ENCODE measurements at places on chromosomes 5 and 9.

- peak; percentile 33 for DNase-seq
Observed at GRCh38 chr9:76374783-76375559, 19.3 kb downstream of the RFK start.

DNA sequence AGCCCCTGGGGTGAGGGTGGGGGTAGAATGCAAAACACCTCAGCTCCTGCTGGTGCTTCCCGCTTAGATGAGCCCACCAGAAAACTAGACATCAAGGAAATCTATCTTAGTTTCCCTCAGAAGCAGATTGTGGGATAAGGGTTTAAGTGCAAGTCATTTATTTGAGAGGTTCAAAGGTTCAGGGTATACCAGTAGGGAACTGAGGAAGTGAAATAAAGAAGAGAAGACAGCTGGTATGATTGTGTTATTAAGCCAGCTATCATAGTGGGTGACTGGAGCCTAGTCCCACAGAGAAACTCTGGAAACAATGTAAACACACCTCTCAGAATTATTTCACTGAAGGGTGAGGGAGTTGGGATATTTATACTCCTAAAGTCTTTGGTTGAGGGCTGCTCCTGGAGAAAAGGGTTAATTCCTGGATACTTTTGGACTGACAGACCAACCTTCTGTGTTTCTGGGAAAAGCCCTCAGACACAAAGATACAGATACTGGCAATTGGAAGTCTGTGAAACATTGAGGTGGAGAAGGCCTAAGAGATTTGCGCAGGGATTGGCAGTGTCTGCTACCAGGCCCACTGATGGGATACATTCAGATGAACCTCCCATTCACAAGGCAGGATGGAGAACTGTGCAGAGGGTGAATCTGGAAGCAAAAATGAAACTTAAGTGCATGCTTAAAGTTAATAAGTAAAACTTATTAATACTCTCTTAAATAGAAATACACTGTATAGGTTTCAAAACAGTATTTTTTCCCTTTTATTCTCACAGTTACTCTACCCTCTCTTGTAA, 6.4 kb upstream of the DCTN4 start:
- DNase-seq = no peak

- DNase-seq = no peak
Observed at GRCh38 chr9:123327697-123328100, 28.3 kb upstream of the CRB2 start.

GRCh38 chr5:91128604-91129003, 254.5 kb downstream of the ARRDC3 start:
- no peak for DNase-seq

DNA sequence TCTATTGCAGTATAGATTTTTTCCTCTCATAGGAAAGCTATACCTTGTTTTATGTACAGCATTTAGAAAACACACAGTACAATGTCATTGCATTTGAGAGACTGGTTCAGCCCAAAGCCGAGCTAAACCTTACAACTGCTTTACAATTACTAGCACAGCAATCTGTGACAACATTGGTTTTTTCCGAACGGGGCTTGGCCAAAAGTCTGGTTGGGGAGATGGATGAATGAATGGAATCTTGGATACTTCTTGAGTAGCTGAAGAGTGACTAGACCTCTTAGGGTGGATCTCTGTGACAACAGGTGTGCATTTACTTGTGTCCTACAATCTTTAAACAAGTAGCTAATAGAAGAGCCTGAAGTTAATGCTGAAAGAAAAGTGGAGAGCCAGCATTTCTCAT, 1.2 kb downstream of the SGCD start:
- no peak for DNase-seq

GRCh38 chr9:137371521-137371941, 51.4 kb downstream of the EXD3 start:
- DNase-seq = no peak

DNA sequence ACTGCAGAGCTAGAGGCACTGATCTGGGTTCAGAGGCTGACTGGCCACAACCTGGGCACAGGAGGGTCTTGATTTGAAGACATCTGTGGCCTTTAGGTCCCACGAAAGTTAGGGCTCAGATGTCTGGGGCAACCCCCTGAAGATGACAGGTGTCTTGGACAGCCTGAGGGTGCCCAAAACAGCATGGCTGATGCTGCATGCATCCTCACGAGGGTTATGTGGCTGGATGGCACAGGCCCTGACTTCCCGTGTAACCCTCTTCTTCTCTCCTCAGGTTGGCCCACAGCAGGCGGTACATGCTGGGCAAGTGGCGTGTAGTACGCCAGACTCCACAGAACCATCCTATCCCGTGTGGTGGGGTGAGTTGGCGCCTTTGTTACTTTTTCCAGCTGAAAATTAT, 29.8 kb upstream of the GFPT2 start:
- DNase-seq = no peak

GRCh38 chr9:88390371-88390990, 2.2 kb downstream of the SPIN1 start:
- no peak for DNase-seq

DNA sequence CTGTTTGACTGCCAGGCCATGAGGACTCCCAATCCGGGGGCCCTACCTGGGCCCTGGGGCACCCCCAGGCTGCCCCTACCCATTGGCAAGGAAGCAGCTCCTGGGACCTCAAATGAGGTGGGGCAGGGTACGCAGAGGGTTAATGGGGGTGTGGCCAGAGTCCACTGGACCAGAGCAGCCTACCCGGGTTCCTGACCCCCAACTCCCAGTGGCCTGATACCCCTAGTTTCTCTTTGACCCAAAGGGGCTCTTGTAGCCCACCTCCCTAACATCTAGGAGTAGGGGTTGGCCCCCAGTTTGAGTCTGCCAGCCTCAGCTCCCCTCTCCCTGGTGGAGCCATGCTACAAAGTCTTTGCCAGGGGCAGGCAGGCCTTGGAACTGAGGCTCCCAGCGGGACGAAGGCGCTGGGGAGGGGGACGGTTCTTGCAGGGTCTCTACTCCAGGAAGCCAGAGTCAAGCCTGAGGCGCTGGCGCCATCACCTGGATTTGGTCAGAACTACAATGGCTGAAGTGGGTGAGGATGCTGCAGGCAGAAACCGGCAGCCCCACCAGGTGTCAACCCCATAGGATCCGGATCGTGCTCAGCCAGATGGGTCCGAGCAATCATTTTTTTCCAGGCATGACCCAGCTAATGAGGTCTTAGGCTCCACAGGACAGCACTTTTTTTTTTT, 8.4 kb upstream of the CERCAM start:
- no peak for DNase-seq

- no peak for DNase-seq
Observed at GRCh38 chr5:95956021-95956899, 5.4 kb downstream of the ELL2 start.

- DNase-seq = no peak
Observed at GRCh38 chr9:130220352-130220751, 45.2 kb upstream of the HMCN2 start.

DNA sequence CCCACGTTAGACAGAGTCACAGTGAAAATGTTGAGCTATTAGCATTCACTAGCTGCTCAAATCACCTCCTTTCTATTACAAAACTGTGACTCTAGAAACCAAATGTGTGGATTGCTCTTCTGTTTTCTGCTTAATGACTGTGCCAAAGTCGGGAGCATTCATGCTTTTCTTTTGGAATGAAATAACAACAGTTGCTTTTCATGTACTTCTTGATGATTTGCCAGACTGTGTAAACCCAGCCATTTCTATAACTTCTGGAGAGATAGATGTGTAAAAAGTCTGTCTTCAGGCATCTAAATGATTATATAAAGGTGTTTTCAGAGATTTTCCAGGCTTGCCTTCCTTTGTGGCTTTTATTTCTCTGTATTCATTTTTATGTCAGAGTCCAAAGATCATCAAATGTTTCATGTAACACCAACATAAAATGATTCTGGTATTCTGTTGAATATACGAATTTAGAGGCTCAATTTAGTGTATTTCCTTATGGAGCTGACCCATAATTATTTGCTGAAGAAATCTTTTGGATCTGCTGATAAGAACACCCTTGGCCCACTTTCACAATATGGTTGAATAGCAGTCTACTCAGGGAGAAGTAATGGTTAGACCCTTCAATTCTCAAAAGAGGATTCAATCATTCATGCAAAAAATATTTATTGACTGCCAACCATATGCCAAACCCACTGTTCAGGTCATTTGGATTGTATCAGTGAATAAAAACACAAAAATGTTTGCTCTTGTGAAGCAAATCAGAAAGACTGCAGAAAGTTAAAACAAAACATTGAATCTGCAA, 581.2 kb downstream of the CDH18 start:
- DNase-seq = no peak

DNA sequence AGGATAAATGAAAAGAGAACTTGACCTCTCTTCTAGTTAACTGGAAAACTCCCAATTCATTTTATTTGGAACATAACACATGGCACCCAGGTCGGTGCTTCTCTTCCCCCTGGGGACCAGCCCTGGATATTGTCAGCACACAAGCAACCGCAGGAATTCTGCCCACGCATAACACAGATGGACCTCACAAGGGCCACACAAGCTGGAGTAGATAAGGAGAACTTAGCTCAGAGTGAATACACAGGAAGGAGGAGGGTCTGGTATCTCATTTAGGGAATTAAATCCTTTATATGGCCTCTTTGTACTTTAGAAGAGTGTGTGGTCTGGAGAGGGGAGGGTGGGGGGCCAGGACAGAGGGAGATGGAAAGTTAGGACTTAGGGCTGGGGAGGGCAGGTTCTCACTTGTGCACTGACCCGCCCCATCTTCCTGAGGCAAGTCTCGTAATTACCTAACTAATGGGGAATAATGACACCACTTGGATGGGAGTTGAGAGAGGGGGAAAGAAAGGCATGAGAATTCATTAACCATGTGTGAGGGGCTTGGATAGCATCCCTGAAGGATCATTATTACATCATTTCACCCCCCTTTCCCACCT, 341.2 kb upstream of the WWC1 start:
- no peak for DNase-seq

GRCh38 chr9:15423231-15423985, 732 bp downstream of the SNAPC3 start:
- DNase-seq = no peak

GRCh38 chr5:32003981-32004380, 170.1 kb downstream of the GOLPH3 start:
- no peak for DNase-seq

DNA sequence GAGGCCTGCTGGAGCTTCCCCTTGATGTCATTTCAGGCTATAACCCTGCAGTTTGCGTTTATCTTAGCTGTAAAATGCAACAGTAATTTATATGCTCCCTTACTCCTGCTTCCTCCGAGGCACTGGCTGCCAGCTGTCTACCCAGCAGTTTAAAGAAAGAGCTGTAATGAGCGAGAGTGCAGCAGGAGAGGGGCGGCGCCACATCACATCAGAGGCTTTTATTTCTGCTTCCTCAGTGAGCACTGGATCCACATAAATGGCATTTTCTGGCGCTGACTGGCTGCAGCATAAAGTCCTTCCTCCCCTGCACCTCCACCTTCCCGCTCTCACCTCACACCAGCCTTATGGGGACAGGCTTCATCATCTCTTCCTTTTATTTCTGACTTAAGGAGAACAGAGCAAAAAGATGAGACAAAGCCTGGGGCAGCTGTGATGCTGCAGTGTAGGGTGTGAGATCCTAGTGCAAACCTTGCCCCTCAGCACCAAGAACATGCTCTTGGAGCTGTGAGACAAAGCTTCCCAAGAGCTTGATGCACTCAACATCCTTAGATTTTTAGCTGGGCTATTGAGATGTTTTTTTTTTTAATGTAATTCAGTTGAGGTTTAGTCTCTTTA, 829.6 kb upstream of the ZNF608 start:
- no peak for DNase-seq

- no peak for DNase-seq
Observed at GRCh38 chr5:35089334-35090314, 41.9 kb upstream of the AGXT2 start.

GRCh38 chr5:119083679-119084078, 12.8 kb downstream of the DMXL1 start:
- DNase-seq = no peak

- no peak for DNase-seq
Observed at GRCh38 chr9:37913480-37914153, 9.7 kb upstream of the SLC25A51 start.

DNA sequence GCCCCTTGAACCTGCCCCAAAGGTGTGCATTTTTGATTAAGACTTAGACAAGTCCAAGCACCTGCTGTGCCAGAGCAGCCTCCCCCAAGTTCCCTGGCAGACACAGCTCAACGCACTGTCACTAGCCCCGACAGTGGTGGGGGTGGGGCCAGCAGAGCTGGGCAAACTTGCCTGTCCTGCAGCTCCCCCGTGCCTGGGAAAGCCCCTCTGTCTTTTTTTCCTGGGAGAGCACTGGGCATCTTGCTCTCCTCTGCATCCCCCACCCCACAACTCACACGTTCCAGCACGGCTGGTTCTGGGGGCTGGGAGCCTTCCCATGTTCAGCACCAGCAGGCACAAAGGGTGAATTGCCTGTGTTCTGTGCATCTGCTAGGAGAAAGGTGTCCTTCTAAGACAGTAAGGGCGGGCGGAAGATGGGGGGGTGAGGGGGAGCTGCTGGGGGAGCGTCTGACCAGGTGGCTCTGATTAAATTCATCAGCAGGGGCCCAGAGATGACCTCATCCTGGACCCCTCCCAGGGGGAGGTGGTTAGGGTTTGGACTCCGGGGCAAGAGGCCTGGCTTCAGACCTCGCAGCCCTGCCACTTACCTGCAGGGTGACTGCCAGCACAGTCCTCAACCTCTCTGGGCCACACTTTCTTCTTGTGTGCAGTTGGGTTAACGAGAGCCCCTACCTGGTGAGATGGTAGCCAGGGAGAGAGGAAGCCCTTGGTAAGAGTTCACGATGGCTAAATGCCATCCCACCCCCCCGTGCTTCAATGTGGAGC, 23.5 kb downstream of the HMCN2 start:
- DNase-seq = no peak

DNA sequence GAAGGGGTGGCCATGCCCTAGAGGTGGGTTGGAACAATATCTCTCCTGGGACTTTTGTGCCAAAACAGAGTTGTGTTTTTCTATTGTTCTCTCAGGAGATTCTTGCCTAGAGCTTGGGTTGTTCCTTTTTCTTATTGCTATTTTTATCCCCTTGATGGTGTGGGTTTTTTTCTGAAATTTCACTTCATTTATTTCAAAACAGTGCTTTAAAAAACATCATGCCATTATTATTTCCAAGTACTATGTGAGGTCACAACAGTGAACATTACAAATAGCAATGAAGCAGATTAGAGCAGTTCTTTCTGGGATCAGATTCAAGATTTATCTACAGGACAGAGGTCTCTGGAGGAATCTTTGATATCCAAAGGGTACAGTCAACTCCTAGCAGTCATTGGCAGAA, 76.6 kb downstream of the ACTBL2 start:
- DNase-seq = no peak

DNA sequence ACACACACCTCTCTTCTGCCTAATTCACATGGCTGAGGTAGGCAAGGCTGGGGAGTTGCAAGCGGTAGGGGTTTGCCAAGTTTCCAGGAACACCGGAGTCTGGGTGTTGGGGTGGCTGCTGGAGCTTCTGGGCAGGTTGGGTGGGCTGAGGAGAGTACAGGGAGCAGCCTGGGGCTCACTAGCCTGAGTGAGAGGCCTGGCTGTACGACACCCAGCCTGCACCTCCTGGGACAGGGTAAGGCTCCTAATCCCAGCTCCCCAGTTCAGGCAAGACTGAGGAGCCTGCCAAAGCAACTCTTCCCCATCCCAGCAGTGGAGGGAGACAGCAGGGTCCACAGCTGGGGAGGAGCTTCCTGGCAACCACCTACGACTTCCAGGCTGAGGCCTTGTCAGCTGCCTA, 8.0 kb downstream of the SPAAR start:
- DNase-seq = no peak

- DNase-seq = no peak
Observed at GRCh38 chr9:69877852-69878514, 57.4 kb downstream of the CFAP95 start.

All from thoracic aorta (tissue), 2 donors.